ENCODE measurements at places on chromosomes 2 and 18.

DNA sequence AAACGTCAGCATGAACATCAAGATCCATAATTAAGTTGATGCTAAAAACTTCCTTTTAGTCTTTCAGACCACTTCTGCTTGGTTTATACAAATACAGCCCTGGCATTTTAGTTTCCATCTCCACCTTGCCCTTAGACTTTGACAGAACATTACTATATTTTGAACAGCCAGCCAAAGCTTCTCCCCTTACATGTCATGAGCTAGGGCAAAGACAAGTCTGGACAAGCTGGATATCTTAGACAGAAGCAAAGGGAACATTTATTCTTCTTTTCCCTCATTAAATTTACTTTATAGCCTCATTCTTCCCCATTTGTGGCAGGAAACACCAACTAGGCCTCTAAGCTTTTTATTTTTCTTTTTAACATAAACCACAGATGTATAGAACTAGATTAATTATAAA is 403.3 kb downstream of the SUCLG1 start:
- no peak for DNase-seq

DNA sequence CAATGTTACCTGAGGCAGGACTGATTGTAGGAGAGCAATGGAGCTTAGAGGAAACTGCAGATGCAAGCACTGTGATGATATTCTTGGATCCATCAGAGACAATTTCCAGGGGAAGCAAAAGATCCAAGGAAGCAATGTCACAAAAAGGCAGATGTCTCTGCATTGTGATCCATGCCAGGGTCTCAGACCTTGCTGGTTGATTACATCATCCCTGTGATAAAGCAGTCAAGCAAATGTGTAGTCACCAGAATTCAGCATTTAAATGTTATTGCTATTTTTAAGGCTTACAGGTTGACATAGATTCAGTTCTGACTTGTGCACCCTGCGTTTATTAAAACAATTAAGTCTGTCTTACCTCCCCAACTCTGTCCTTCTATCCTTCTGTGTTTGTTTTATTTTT is 56.8 kb upstream of the CCDC85A start:
- no peak for DNase-seq

DNA sequence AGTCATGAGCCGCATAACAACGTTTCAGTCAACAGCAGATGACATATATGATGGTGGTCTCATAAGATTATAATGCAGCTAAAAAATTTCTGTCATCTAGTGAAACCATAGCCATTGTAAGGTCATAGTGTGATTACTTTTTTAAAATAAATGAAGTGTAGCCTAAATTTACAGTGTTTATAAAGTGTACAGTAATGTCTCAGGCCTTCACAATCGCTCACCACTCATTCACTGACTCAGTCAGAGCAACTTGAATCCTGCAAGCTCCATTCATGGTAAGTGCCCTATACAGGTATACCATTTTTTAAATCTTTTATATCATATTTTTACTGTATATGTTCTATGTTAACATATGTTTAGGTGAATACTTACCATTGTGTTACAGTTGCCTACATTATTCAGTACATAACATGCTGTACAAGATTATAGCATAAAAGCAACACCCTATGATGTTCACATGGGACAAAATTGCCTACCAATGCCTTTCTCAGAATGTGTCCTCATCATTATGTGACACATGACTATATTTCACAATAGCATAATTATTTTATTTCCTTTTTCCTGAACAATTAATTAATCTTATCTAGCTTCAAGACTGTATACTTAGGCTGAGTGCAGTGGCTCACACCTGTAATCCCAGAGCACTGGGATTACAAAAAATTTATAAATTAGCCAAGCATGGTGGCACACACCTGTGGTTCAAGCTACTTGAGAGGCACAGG is 1115.9 kb upstream of the ZEB2 start:
- no peak for DNase-seq

GRCh38 chr2:9205486-9205885 is 1.1 kb upstream of the ASAP2 start:
- DNase-seq, result no peak

DNA sequence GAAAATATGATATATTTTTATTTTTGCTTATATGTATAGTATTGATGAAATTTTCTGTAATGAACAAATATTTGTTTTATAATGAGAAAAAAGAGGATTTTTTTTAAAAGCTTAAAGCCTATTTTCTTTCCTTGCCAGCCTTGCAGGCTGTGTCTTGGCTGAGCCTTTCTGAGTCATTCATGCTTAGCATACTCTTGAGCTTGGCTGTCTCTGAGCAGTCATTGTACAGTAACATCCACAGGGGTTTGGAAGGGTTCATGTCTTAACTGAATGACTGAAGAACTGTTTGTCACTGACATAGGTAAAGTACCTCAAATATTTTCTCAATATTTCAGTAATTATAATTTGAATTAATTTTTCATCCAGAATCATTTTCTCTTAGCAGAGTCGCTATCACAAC is 49.3 kb downstream of the GPR39 start:
- no peak for DNase-seq

DNA sequence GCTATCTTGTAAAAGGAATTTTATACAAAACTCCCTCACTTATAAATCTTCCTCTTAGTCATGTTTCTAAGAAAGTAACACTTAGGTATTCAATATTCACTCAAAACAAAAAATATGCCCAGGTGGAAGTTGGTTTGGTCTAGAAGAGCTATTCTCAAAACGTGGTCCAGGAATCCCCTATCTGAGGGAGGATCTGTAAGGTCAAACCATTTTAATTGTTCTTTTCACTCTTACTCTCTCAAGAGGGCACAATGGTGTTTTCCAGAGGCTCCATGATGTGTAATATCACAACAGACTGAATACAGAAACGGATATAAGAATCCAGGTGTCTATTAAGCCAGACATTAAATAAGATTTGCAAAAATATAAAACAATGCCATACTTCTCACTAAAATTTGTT is 9.9 kb downstream of the MOB1A start:
- DNase-seq, result no peak

GRCh38 chr2:26462511-26463243 is 15.2 kb downstream of the OTOF start:
- no peak for DNase-seq

- no peak for DNase-seq
Observed at GRCh38 chr2:98489971-98490962, 45.6 kb downstream of the INPP4A start.

GRCh38 chr18:49274188-49274714 is 186.2 kb downstream of the DYM start:
- DNase-seq, result no peak

GRCh38 chr2:1907849-1908533 is 163.7 kb upstream of the PXDN start:
- DNase-seq, result no peak

DNA sequence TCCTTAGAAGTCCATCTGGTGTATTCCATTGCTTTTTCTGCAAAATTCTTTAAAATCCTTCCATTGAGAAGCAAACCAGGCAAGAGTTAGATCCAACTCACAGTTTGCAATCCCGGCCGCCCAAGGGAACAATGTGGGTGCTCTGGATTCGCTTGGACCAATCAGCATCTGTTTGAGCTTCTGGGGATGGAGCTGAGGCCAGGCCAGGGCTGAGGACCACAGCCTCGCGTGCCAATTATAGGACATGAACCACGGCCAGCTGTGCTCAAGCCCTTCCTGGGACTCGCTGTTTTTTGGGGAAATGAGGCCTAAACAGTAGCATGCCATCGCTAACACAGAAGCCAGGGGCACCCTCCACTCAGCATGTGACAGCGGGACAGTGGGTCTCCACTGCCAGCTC is 270.8 kb downstream of the HDAC4 start:
- DNase-seq, result no peak

- DNase-seq, result no peak
Observed at GRCh38 chr2:168913495-168913894, 12.4 kb downstream of the G6PC2 start.

DNA sequence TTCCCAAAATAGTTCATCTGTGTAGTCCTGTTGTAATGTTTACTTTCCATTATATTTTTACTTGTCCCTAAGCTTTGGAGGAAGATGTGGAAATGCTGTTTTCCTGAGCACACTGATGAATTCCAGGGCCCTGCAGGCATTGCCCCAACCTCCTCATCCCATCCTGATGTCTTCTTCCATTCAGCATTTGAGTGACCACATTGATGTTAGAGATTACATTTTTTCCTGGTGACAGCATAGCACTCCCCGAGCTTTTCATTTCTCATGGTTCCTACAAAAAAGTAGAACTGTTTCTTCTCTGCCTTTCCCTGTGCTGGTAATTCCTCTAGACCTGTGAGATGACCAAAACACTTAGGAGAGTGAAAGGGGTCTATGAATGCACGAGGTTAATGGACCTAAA is 4.8 kb downstream of the IL36A start:
- no peak for DNase-seq

DNA sequence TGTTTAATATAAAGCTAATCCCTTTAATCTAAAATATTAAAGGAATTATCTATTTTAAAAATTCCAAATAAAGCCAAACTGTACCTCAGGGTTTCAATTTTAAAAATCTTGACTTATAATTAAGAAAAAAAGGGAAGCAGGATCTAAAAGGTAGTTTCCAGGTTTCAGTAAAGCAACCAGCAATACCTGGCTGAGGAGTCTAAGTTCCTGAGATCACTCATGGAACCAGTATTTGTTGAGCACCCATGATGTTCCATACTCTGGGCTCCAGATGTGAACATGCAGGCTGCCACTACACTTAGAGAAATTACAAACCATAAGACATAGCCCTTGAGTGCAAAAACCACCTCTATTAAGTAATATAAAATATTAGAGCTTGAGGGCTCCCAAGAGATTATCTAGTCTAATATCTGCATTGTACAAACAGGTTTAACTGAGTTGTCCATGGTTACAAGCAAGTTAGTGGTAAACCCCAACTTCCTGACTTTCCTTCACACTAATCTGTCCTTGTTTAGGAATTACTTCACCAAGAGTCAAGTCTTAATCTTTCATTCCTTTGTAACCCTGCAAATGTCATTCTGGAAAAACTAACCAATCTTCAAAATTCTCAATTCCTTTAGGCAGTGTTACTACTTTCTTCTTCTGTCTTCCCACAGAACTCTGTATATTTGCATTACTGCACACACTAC is 49.2 kb downstream of the CLASP1 start:
- DNase-seq, result no peak

DNA sequence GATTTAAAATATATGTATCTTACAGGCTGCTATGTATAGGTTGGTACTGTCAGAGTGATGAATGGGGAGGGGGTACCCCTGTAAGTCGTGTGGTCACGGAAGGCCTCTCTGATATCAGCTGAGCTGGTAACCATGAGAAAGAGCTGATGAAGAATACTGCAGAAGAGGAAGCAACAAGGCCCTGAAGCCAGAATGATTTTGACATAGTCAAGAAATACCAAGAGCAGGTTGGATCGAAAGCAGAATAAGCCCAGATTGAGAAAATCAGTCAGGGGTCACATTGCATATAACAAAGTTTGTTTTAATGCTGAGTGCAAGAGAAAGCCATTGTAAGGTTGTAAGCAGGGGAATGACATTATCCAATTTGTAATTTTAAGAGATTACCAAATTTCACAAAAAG is 57.3 kb downstream of the UNC50 start:
- DNase-seq, result no peak

GRCh38 chr2:96819128-96819875 is 3.2 kb downstream of the CNNM3 start:
- DNase-seq, result no peak

- no peak for DNase-seq
Observed at GRCh38 chr18:3046216-3046808, 33.4 kb upstream of the LPIN2 start.

GRCh38 chr2:201114350-201114749 is 1.6 kb upstream of the CFLAR start:
- DNase-seq, result no peak

GRCh38 chr2:240974771-240975572 is 23.4 kb upstream of the SNED1 start:
- DNase-seq, result peak; percentile 54

DNA sequence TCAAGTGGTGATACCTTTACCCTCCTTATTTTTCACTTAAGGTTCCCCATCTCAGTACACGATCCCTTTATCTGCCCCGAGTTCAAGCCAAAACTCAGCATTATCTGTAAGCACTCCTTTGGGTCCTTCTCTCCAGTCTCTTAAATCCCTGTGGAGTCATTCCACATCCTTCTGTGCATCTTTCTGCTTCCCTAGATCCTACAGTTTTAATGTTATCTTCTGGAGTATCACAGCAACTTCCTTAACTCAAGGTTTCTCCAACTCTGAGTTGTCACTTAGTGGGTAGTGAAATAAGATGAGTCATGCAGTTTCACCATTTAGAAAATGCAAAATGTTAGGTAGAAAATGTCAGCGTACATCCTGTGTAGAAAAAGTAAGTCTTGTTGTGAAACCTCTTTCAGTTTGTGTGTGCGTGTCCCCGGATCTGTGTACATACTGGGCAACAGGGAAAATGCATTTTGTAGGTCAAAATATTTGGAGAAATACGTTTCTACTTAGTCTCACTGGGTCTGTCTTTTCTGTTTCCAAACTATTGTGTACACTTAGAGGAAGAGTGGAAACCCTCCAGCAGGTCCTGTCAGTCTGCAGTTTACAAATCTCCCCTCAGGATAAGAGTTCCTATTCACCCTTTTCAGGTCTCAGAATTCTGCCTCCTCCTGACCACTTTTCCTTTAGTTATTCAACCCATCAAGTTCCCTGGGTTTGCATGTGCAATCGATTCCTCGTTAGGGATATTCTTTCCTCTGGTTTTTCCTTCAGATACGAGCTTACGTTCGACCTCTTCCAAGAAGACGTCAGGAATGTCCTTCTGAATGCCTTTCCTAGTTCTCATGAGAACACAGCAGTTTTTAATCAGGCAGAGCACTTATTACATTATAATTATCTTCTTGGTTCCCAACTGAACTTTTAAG is 154.8 kb downstream of the TGIF1 start:
- peak; percentile 61 for DNase-seq

GRCh38 chr18:73214970-73215369 is 347.2 kb upstream of the NETO1 start:
- no peak for DNase-seq

- no peak for DNase-seq
Observed at GRCh38 chr2:39697454-39697853, 31.7 kb downstream of the TMEM178A start.

GRCh38 chr2:224366267-224366844 is 35.6 kb downstream of the FAM124B start:
- no peak for DNase-seq

DNA sequence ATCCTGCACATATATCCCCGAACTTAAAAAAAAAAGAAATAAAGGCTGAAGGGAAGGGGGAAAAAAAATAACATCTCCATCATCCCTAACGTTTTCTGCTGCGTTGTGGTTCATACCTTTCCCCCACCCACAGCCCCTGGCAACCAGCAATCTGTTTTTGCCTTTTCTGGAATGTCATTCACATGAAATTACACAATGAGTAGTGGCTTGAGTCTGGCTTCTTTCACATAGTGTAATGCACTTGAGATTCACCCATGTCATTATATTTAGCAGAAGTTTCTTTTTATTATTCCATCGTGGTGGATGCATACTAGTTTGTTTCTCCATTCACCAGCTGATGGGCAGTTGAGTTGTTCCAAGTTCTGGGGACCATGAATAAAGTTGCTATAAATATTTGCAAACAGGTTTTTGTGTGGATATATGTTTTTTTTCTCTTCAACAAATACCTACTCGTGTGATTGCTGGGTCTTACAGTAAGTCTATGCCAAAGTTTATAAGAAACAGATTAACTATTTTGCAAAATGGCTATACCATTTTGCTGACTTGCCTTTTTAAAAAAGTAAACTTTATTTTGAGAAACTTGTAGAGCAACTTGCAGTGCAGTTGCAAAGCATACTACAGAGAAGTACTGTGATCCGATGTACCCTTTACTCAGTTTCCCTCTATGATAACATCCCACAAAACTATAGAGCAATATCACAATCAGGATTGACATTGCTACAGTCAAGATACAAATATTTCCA is 322.5 kb downstream of the LPIN1 start:
- DNase-seq, result no peak
